Foreskin keratinocyte (primary cell): ENCODE measurements at places on chromosomes 3 and 15. TPM values are rescaled to one million over a fixed set of nuclear protein-coding genes. Genes with fewer than 3 reads are reported as not detected.

Gene CHAC1
- 16.2 and 21.7 TPM in 2 replicates for polyA plus RNA-seq

DNA sequence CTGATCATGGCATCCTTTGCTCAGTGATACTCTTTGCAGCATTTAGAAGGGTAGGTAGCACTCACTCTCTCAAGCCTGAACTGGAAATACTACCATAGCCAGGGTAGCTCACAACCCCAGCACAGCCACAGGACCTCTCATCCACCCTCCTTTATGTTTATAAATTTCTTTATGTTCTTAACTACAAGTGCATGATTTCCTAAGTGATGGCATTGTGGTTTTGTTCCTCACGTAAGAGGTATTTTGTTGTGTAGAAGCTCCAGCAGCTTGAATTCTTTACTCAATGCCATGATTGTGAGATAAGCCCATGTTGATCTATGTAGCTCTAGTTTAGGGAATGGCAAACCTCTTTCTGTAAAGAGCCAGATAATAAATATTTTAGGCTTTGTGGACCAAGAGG is 7.9 kb upstream of the RTP3 start:
- DNase-seq = no peak

DNA sequence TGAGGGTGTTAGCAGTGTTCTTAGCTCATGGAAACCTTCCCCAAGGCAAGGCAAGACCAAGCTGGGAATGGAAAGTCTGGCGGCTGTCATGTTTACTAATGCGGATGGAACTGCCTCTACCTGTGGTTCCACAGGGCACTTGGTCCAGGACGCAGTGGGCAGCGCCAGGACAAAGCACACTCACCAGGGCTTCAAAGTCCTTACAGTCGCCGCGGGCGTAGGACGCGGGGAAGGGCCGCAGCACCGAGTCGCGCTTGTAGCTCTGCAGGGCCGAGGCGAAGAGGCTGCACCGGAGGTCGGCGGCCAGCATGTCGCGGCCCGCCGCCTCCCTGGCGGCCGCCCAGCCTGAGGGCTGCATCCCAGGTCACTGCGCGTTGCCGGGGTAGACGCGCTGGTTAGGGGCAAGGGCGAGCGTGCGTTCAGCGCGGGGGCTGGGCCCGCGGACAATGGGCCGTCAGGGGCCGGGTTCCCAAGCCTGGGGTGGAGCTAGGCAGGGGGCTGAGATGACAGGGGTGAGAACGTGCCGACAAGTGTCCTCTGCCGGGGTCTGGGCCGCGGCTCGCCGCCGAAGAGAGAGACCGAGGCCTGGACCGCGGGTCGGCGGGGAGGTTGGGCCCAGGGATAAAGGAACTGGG is 497 bp downstream of the PARP16 start:
- DNase-seq = peak; percentile 26

DNA sequence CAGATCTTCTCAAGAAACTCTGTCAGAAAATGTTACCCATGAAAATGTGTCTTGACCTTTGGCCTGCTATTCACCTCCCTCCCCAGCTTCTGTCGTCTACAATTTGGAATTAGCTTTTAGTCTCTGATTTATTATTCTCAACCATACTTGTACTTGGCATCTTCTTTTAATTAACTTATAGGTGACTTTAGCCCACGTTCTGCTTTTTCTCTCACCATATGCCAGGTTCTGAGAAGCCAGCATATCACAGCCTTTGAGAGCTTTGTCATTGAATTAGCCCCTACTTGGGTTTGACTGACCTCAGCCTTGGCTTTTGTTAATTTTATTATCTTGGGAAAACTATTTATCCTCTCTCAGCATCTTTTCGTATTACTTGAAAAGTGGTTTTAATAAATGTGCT is 355.9 kb downstream of the OXSM start:
- DNase-seq = no peak
